ENCODE measurements at places on chromosomes 4 and X.
A peak's percentile ranks its signal among the peaks of the same experiment; 100 is the strongest.

- no peak for DNase-seq
Observed at GRCh38 chrX:23661671-23662070, 5.6 kb upstream of the PRDX4 start.

GRCh38 chr4:95547715-95548471 is 880 bp downstream of the UNC5C start:
- DNase-seq: no peak

- no peak for DNase-seq
Observed at GRCh38 chrX:57573754-57574153, 18.1 kb upstream of the ZXDB start.

GRCh38 chr4:168569066-168569930 is 72.4 kb downstream of the PALLD start:
- DNase-seq: no peak

DNA sequence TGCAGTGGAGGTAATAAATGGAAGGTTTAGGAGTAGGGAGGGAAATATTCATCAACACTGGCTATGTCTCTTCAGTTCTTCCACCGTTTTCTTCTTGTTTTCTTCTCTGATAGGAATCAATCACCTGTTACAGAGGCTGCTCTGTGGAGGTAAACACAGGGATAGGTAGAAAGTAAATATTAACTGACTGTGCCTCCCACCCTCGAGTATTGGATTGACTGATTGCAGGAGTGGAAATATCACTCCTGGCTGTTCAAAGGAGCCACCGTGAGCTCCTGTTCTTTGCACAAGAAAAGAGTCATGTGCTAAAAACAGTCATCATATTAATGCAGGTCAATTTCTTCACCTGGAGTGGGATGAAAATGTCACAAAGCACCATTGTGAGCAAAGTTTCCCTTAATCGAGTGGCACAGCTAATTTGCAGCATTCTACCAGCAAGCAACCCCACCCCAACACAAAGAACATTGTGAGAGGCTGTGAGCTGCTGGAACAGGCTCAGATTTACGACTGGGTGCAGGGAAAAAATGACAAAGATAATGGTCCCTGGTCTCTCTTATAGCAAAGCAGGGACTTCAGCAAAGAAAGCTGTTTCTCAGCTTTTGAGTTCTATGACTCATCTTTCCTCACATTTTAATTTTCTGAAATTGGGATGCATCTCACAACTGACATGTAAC is 113.7 kb upstream of the TSPAN5 start:
- DNase-seq: no peak

DNA sequence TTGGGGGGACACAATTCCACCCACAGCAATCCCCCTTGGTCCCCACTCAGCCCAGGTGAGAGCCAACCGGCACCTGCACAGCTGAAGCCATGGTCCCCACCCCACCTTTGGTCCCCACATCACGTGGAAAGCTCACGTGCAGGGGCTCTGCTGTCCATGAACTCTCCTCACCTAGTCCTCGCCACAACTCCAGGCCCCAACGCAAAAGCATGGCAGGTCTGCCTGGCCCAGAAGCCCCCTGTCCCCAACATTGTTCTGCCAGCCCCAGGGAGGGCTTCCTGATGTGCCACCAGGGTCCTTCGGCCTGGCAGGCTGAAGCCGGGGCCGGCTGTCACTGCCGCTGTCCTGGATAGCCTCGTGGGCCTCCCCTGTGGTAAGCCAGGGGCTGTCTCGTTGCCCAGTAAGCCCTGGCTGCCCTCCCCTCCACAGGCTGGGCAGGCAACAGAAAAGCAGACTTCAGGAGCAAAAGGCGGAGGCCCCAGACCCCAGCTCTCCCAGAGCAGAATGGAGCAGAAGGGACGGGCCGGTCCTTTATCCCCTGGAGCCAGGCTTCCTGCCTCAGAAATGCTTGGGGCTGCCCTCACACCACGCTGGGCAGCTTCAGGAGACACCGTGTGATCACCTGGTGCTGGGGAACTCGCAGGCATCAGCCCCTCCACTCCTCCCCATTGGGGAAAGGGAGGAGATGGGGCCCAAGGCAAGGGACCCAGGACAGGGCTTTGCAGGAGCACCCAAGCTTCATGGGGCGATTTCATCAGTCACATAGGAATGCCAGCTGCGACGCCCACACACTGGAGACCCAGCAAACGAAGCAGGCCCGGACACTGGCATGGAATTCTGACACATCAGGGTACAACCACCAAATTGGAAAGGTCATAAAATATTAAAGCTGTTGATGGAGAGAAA is 103.7 kb downstream of the ADRA2C start:
- no peak for DNase-seq

GRCh38 chrX:13357925-13358324 is 38.1 kb upstream of the ATXN3L start:
- DNase-seq: no peak

DNA sequence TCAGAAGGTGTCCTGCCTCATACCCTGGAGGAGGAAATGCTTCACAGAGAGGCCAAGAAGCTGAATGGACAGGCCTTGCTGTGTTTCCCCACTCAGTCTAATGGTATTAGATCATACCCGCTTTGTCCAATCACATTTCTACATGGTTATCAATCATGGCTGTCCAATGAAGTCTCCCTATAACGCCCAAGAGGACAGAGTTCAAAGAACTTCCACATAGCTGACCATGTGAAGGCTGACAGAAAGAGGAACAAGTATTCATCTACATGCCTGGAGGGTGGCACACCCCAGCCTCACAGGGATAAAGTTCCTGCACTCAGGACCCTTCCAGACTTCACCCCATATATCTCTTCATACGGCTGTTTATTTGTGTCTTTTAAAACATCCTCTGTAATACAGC is 123.4 kb downstream of the MANBA start:
- no peak for DNase-seq

GRCh38 chr4:18138076-18138665 is 116.6 kb upstream of the LCORL start:
- no peak for DNase-seq

DNA sequence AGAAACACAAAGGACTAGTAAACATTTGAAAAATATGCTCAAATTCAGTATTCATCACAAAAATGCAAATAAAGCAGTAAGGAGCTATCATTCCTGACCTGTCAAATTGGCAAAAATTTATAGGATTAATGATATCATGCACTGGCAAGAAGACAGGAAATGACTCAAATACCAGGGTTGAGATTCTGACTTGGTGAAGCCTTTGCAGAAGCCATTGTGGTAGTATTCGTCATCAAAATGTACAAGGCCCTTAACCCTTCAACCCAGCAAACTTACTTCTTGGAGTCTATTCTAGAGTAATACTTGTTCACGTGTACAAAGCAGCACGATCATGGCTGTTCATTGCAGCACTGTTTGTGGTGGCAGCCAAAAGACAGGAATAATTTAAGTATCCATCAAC is 132.4 kb downstream of the ENOX2 start:
- DNase-seq: no peak

DNA sequence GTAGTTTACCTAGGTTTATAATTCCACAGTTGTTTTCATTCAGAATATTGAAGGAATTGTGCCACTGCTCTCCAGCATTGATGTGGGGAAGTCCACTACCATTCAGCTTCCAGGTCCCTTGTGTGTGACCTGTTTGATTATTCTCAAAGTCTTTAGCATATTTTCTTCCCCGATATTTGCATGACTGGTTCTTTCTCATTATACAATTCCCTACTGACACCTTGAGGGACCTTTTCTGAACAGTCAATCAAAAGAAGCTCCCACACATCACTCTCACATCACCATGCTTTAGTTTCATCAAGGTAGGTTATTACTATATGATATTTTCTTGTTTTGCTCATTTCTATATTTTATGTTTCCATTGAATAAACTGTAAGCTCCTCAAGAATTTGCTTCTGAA is 44.1 kb downstream of the SLC39A8 start:
- no peak for DNase-seq

DNA sequence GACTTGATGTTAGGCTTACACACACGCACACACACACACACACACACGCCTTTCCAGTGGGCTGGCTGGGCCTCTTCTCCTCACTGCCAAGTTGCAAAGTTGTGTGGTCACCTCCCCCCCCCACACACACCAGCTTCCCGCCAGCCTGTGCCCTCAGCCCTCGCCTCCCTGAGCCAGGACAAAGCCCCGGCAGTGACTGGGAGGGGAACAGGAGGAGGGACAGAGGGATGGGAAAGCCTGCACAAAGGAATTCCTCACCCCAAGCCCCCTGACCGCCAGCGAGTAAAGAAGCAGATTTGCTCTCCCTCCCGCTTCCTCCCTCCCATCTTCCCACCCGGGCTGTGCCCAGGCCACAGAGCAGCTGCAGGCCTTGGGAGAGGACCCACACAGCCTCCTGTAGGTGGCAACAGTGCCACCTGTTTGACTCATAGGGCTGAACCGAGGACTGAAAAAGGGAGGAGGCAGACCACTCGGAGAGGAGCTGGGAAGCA is at the start of gene GDPD2:
GDPD2 (plus strand) TSS at position 464 of the 491 bp plus-strand sequence. CDS start 1,671 bp downstream, outside the sequence.
- DNase-seq: peak; percentile 59

GRCh38 chr4:123599061-123599919 is 202.7 kb downstream of the SPRY1 start:
- no peak for DNase-seq

- no peak for DNase-seq
Observed at GRCh38 chr4:53040851-53041250, 178.7 kb downstream of the RASL11B start.

DNA sequence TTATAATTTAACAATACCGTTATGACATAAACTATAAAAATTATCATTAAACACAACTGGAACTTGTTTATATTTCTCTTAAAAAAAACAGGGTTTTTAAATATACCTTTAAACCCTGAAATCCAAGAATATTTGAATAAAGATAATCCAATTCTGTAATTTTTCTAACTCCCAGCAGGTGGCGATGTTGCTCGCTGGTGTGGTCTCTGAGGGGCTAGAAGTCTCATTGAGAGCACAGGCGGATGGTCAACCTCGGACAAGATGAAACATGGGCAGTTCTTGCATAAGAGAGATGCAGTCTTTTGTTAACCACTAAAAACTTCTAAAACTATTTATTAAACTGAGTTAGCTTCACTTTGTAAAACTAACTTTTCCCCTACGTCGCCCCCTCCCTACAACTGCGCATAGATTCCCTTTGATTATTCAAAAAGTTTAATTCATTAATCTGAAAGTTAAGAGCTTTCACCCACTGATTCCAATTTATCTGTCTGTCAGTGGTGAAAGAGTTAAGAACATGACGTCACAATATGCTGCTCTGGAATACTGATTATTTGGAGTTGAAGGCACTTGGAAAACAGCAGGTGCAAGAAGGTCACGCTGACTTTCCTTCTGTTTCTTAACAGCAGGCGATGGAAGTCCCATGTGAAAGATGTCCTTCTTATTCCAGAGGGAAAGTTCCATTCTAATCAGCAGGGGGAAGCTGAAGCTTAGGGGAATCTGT is 29.5 kb downstream of the DMP1 start:
- peak; percentile 47 for DNase-seq

DNA sequence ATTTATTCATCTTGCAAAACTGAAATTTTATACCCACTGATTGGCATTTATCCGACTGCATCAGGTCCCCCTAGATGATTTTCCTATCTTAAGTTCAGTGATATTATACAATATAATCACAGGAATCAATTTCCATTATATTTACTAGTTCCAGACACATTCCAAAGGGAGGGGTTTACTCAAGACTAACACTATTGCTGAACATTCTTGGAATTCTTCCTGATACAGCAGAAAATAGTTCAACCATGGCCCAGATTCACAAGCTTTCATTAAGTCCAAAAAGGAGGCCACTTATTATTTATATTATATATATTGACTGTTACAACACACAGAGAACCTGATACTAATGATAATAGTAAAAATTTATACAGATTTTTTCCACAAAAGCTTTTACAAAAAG is 2353.6 kb downstream of the PCDH7 start:
- no peak for DNase-seq

- no peak for DNase-seq
Observed at GRCh38 chr4:70997036-70997435, 3.6 kb downstream of the DCK start.

- peak; percentile 72 for DNase-seq
Observed at GRCh38 chr4:121951521-121952110, at the start of gene TRPC3. Gene TRPC3 (minus strand): TSS chr4:121952060. CDS start chr4:121951680, 380 bp downstream.

GRCh38 chrX:134794692-134795091 is 136.4 kb upstream of the PLAC1 start:
- no peak for DNase-seq

DNA sequence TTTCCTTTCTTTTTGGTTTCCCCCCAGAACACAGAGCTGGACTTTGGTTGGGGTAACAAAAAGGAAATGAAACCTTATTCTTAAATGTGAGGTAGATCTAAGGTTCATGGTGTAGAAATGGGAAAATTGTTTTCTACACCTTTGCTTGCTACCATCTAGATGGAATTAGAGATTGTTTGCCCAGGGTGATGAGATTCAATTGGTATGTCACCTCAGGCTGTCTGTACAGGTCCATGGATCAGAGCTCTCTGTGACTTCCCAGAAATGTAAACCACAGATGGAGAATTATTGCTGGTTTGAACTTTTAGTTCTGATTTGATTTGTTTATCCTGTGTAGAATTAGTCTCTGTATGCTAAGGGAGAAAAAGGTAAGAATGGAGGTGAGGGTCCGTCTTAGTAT is 146.7 kb downstream of the PCDH7 start:
- DNase-seq: no peak
